ENCODE measurements at places on chromosomes 3 and 15.

DNA sequence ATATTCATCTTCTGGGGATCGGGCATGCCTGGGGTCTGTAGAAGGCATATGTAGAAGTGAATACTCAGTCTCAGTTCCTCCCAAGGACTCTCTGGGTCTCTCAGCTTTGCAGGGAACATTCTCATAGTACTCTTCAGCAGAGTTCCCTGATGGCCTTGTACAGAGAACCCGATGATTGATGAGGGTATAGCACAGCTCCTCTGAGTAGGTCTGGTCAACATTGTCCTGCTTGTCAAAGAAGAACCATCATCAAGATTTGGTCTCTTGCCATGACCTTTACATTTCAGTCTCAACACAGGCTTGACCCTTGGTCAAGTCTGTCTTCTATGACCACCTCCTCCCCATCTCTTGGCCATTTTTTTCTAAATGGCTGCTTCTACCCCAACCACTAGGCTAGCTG, 9.5 kb downstream of the GCSAM start:
- no peaks in the 10 kb centered on the region for H3K27me3 ChIP-seq
- H3K4me3 ChIP-seq, result no peak overlapping the region
- no peaks in the 10 kb centered on the region for H3K4me1 ChIP-seq
- no peaks in the 10 kb centered on the region for H3K36me3 ChIP-seq
- no peak for DNase-seq

DNA sequence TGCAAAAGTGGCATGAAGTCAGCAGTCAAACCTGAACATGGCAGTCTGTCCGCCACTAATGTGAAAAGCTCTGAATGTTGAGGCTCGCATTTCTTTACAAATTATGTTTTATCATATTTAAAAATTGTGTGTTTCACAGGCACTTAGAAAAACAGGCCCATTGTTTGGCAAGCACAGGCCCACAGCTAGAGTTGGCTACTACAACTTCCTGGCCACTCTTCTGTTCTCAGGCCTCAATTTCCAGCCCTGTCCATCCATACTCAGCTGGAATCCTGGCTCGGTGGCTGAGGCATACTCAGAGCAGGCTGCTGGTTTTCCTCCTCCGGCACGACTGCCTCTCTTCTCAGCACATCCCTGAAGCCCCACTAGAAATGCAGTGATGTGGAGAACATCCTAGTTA, 44.3 kb downstream of the C2CD4B start:
- H3K4me3 ChIP-seq, result no peak overlapping the region
- H3K27ac ChIP-seq, result no peak overlapping the region
- H3K27me3 ChIP-seq, result no peaks in the 10 kb centered on the region
- H3K4me1 ChIP-seq, result no peaks in the 10 kb centered on the region

DNA sequence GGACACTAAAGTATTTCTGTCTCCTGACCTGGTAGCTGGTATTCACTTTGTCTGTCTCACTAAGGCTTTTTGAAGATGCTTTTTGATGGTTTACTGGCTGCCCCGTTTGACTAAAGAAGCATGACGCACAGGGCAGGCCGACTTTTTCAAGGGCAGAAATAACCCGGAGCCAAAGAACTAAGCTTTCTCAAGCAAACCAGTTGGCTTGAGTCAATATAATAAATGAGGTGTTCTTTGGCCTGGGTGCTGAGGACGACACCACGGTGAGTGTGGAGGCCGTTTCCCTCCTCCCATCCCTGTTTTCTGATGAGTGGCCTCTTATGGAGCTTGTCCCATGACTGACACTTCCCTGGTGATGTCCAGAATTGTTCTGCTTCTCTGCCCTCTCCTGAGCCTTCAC, 220.9 kb downstream of the ITPR1 start:
- peaks cover 35% of the 10 kb centered on the region for H3K4me1 ChIP-seq
- DNase-seq, result no peak
- H3K27me3 ChIP-seq, result no peaks in the 10 kb centered on the region
- no peak overlapping the region for H3K27ac ChIP-seq
- no peak overlapping the region for H3K4me3 ChIP-seq
- peaks cover 50% of the 10 kb centered on the region for H3K36me3 ChIP-seq

- no peaks in the 10 kb centered on the region for H3K36me3 ChIP-seq
- peaks cover 17% of the 10 kb centered on the region for H3K4me1 ChIP-seq
- H3K27me3 ChIP-seq, result no peaks in the 10 kb centered on the region
- no peak overlapping the region for H3K27ac ChIP-seq
Measured at GRCh38 chr15:40512440-40512839, 41.7 kb downstream of the CHST14 start.

DNA sequence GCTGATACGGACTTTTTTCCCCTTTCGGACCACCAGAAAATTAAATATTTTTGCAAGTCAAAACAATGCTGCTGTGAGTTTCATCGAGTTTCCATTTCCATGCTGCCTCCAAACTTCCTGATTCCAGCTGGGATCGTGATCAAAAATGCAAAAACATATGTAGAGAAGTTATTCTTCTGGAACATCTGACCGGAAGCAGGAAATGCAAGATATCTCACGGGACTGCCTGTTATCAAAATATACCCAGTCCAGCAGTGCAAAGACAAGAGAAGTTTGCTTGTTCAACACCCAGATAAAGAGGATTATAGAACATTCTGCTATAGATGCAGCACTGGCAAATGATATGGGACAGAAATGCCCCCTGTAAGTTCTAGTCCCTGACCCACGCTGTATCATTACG, 726.7 kb upstream of the NR2F2 start:
- no peaks in the 10 kb centered on the region for H3K36me3 ChIP-seq
- peak overlapping the region; percentile 37 for H3K27ac ChIP-seq
- H3K27me3 ChIP-seq, result no peaks in the 10 kb centered on the region
- no peak overlapping the region for H3K4me3 ChIP-seq
- H3K4me1 ChIP-seq, result peaks cover 44% of the 10 kb centered on the region

DNA sequence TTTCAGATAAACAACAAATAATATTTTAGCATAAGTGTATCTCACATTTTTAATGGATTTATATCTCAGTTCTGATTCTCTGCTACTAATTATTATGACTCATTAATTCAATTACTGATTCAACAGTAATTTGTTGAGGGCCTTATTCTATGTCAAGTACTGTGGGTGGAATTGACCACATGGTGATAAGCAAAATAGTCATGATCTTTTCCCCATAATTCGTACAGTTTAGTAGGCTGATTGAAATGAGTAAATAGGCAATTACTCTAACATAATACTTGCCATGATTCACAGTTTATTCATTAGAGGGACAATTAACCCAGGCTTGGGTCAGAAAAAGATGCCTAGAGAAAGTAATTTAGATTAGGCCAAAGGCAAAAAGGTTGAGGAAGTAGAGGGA, 60.9 kb upstream of the SLC4A7 start:
- no peaks in the 10 kb centered on the region for H3K4me1 ChIP-seq
- H3K36me3 ChIP-seq, result no peaks in the 10 kb centered on the region
- H3K4me3 ChIP-seq, result no peak overlapping the region
- DNase-seq, result no peak
- H3K27me3 ChIP-seq, result no peaks in the 10 kb centered on the region

DNA sequence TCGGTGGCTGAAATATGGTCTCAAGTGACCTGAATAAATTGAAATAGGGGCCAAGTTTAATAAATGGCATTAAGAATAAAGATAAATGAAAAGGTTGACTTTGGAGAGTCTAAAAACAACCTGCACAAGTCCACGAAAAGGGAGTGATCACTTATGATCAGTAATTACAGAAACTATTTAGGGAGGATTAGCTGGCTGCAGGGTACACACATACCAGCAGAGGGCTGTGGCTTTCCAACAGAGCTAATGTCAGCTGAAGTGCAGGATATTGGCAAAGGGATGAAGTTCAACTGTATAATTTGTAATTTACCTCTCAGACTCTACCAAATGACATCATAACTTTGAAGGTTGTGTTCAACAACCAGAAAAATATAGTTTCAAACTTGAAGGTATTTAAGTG, 86.8 kb downstream of the SYNPR start:
- no peak for DNase-seq
- H3K27me3 ChIP-seq, result no peaks in the 10 kb centered on the region
- H3K27ac ChIP-seq, result no peak overlapping the region
- no peaks in the 10 kb centered on the region for H3K4me1 ChIP-seq
- H3K36me3 ChIP-seq, result no peaks in the 10 kb centered on the region

- no peaks in the 10 kb centered on the region for H3K36me3 ChIP-seq
- peaks cover 21% of the 10 kb centered on the region for H3K4me1 ChIP-seq
- H3K27ac ChIP-seq, result peak overlapping the region; percentile 43
- H3K4me3 ChIP-seq, result peak overlapping the region; percentile 61
- H3K27me3 ChIP-seq, result no peaks in the 10 kb centered on the region
Measured at GRCh38 chr15:41559239-41559782, 299 bp downstream of the TYRO3 start.

DNA sequence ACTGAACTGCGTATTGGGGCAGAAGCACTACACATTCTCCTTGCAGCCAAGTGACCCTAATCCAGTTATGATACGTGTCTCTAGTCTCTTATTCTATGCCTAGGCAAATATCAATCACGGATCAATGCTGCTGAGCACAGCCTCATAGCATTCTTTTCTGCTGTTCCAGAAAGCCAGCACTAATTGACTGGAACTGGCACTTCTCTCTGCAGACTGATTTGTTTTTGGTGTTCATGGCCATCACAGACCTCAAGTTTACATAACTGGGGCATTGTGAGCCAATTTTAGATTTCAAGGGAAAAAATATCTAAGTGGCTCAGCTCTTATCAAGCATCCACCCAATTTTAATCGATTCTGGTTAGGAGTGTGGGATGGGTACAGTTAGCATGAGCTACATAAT, 37.9 kb downstream of the GLDN start:
- peaks cover 21% of the 10 kb centered on the region for H3K4me1 ChIP-seq
- H3K27me3 ChIP-seq, result no peaks in the 10 kb centered on the region
- H3K4me3 ChIP-seq, result no peak overlapping the region
- no peak for DNase-seq

- H3K27me3 ChIP-seq, result no peaks in the 10 kb centered on the region
- DNase-seq, result peak; percentile 12
- no peaks in the 10 kb centered on the region for H3K4me1 ChIP-seq
- H3K36me3 ChIP-seq, result no peaks in the 10 kb centered on the region
Measured at GRCh38 chr3:10933470-10933804, 59.1 kb upstream of the SLC6A1 start.

DNA sequence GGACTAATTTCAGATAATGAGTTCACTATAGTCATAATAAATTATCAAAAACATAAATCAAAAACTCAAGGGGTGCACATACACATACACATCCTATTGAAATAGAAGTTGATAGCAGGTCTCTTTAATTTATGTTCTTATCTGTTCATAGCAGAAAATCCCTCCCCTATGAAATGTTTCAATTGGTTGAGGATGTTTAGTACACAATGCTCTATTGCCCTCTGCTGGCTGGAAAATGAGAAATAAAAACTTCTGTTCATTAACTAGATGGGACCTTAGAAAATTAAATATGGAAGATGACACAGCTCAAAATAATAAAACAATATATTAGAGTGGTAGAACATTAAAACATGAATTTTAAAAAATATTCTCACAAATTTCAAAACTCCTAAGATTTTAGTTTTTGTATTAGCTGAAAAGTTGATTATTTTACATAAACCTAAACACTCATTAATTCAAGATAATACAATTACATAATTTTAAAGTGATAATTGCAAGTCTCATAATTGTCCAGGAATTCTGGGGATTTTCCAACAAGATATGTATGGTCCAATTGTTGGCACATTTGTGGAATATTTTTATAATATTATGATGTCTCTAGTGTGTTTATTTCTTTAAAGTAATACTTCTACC, 735.0 kb downstream of the ROBO1 start:
- DNase-seq, result no peak
- H3K4me3 ChIP-seq, result no peak overlapping the region
- H3K36me3 ChIP-seq, result no peaks in the 10 kb centered on the region
- H3K4me1 ChIP-seq, result no peaks in the 10 kb centered on the region
- no peaks in the 10 kb centered on the region for H3K27me3 ChIP-seq
- H3K27ac ChIP-seq, result no peak overlapping the region

DNA sequence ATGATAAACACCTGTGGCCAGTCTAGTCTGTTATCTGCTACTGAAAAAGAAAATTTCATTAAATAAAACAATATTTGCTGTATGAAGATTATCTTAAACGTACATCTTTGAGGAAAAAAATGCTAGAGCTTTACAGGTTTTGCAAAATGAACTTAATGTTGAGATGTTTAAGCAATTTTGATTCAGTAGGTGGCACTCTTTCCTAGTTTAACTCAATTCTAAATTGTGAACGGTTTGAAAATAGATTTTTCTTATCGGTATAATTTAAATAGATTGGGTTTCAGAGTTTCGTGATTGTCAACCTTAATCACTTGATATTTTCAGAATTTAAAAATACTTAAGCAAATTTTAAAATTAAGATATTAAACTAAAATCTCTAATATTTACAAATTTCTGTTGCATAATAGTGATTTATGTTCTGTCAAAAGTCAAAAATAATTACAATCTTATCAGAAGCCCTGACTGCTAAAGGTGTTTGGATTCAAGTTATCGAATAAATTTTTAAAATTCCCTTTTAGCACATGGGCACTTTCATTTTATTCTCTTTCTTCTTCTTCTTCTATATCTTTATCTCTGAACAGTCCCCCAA, 7.0 kb upstream of the RNF111 start:
- H3K4me1 ChIP-seq, result peaks cover 5% of the 10 kb centered on the region
- no peaks in the 10 kb centered on the region for H3K36me3 ChIP-seq
- no peak overlapping the region for H3K27ac ChIP-seq
- no peak for DNase-seq
- no peak overlapping the region for H3K4me3 ChIP-seq
- H3K27me3 ChIP-seq, result no peaks in the 10 kb centered on the region

- DNase-seq, result no peak
- H3K4me1 ChIP-seq, result no peaks in the 10 kb centered on the region
- no peaks in the 10 kb centered on the region for H3K27me3 ChIP-seq
- H3K27ac ChIP-seq, result no peak overlapping the region
Measured at GRCh38 chr3:20837676-20838302, 651.8 kb upstream of the SGO1 start.

DNA sequence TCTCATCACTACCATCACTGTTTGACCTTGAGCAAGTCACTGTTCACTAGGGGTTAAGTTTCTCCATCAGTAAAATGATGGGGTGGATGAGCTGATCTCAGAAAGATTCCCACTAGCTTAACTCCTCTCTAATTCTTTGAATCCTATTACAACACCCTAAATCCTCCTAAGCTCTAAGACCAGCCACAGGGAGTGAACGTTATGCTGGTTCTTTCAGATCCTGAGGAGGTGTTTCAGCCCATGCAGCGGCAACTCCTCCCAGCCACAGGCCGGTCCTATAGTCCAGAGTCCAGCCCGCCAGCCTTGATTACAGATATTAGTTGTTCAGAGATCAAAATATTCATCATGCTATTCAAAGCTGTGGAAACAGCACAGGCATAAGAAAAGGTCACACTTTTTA, 15.1 kb downstream of the MB21D2 start:
- peaks cover 8% of the 10 kb centered on the region for H3K4me1 ChIP-seq
- H3K27ac ChIP-seq, result no peak overlapping the region
- no peak overlapping the region for H3K4me3 ChIP-seq
- DNase-seq, result no peak

All from tibial artery (tissue), 4 donors.